ENCODE measurements at places on chromosomes 5 and 9. TPM values are rescaled to one million over a fixed set of nuclear protein-coding genes. Genes with fewer than 3 reads are reported as not detected.

GRCh38 chr9:123941524-123942070 lies 11.7 kb upstream of the DENND1A start:
- no peak for DNase-seq

SETX gene
- polyA plus RNA-seq, result 28.5 TPM

PPP3R2 gene
- not detected for polyA plus RNA-seq

DNA sequence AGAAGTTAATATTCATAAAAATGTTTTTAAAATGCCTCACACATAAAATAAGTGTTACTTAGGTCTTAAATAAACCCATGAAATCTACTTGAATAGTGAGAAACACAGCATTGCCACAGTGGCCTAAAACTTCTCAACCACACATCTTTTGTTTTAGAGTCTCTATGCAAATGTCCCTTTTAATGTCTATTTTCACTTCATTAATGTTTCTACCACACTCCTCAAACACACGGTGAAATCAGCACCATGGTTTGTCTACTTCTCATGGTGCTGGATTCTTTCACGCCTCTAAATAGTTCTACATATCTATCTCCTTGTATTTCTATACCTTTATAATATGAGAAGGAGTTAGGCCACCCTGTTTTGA lies 111.2 kb downstream of the EDIL3 start:
- DNase-seq, result no peak

LCN10 gene
- polyA plus RNA-seq, result 5.6 TPM

TICAM2 gene
- polyA plus RNA-seq, result 5.0 TPM

GRCh38 chr5:52150501-52150900 lies 637.2 kb upstream of the ITGA1 start:
- DNase-seq, result no peak

GRCh38 chr9:86079421-86079831 lies 19.9 kb downstream of the GOLM1 start:
- DNase-seq, result no peak

INSL4 gene
- polyA plus RNA-seq, result not detected
